CD4-positive, alpha-beta T cell (primary cell): ENCODE measurements at places on chromosomes 12 and 14. TPM values are rescaled to one million over a fixed set of nuclear protein-coding genes. Genes with fewer than 3 reads are reported as not detected.

Gene OR9K2
- not detected for total RNA-seq

Gene CEP170B
- 4.4 TPM for total RNA-seq

Gene POTEG
- not detected for total RNA-seq

Gene TGFB3
- total RNA-seq = 11.8 TPM

Gene DNAI7
- not detected for total RNA-seq

Gene ENDOU
- not detected for total RNA-seq

Gene LRIG3
- total RNA-seq = not detected

Gene TAS2R19
- total RNA-seq = 0.71 TPM

Gene BDKRB1
- total RNA-seq = not detected

Gene SERPINA5
- not detected for total RNA-seq

Gene PPP1R13B
- 14.3 TPM for total RNA-seq

Gene INSM2
- not detected for total RNA-seq

Gene ATL1
- total RNA-seq = 1.2 TPM

Gene C12orf42
- 4.8 TPM for total RNA-seq

Gene AQP2
- not detected for total RNA-seq

Gene DPY19L2
- not detected for total RNA-seq

Gene FAM186B
- 0.64 TPM for total RNA-seq

Gene TSPAN19
- not detected for total RNA-seq

Gene MYO1A
- 1.1 TPM for total RNA-seq

Gene SRRM4
- not detected for total RNA-seq

Gene CCDC196
- total RNA-seq = not detected

Gene CNTN1
- not detected for total RNA-seq

Gene ADCY4
- 4.7 TPM for total RNA-seq

Gene IFNG
- total RNA-seq = 3.2 TPM

Gene OS9
- 108 TPM for total RNA-seq

Gene SPTB
- total RNA-seq = 0.08 TPM

Gene AMDHD1
- total RNA-seq = 0.91 TPM

Gene P2RX2
- not detected for total RNA-seq

Gene NUP37
- total RNA-seq = 9.4 TPM

Gene LRRIQ1
- total RNA-seq = not detected

Gene LHX5
- total RNA-seq = not detected

Gene MANSC4
- not detected for total RNA-seq

Gene IL26
- total RNA-seq = 0.25 TPM

Gene ISCA2
- total RNA-seq = 22.5 TPM

Gene ZDHHC22
- total RNA-seq = not detected

Gene TAS2R13
- total RNA-seq = 0.59 TPM

Gene TPH2
- total RNA-seq = not detected

Gene ZNF384
- total RNA-seq = 67.6 TPM

Gene PLD4
- 1.6 TPM for total RNA-seq

Gene GUCY2C
- not detected for total RNA-seq

Gene SYNE3
- total RNA-seq = 31.4 TPM

Gene ESYT1
- 88.5 TPM for total RNA-seq

Gene ATP2A2
- 113 TPM for total RNA-seq

Gene CMAS
- 7.0 TPM for total RNA-seq

Gene KLHDC2
- 143 TPM for total RNA-seq

Gene HOXC12
- not detected for total RNA-seq

Gene RFX4
- not detected for total RNA-seq

Gene IL31
- total RNA-seq = not detected

Gene RDH12
- not detected for total RNA-seq

Gene HECTD4
- total RNA-seq = 43.3 TPM

Gene C12orf56
- 0.08 TPM for total RNA-seq

Gene TAS2R31
- 1.9 TPM for total RNA-seq

Gene TROAP
- 0.30 TPM for total RNA-seq
